Activated effector memory CD4-positive, alpha-beta T cell treated with anti-CD3 and anti-CD28 coated beads, Interleukin-2, amount 50 U/mL, for 16 hours (primary cell): ENCODE measurements at places on chromosomes 4 and X.

- DNase-seq, result no peak
Measured at GRCh38 chr4:112673686-112674085, 36.7 kb downstream of the LARP7 start.

GRCh38 chr4:158461336-158461735, 60.3 kb upstream of the RXFP1 start:
- DNase-seq, result no peak

DNA sequence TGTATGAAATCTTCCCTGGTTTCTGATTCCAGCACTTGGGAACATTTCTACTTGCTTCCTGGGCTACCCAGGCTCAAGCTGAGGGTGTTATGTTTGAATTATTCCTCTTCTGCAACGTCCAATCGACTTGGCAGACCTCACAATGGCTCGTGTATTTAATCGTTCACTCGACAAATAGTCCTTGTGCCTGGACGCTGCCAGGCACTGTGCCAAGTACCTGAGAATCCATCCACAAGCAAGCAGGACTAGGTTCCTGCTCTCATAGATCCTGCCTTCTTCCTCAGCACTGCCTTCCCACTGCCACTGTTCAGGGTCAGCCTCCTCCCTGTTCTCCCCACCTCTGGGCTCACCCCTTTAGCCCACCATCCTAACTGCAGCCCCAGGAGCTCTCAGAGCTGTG, 113.3 kb downstream of the EFNB1 start:
- no peak for DNase-seq

DNA sequence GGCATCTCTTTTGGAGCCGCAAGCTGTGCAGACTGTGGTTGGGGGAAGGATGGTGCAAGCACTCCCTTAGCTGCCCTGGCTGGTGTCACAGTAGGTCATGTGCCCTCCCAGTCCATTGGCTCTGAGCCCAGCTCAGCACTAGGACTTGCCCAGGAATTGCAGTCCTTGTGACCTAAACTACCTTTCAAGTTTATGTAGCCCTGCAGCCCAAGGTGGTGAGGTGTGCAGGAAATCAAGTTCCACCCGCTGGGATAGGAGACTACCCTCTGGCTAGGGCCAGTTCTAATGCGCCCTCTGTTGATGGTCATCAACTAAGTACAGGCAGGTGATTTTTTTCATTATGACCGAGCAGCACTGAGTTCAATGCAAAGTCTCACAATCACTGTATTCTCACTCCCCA, 335.2 kb downstream of the UBE2NL start:
- DNase-seq, result no peak

GRCh38 chr4:99857307-99857706, 36.9 kb downstream of the LAMTOR3 start:
- no peak for DNase-seq

- no peak for DNase-seq
Measured at GRCh38 chr4:171621646-171622045, 191.6 kb upstream of the GALNTL6 start.

GRCh38 chr4:4864940-4865704, 5.7 kb downstream of the MSX1 start:
- no peak for DNase-seq

DNA sequence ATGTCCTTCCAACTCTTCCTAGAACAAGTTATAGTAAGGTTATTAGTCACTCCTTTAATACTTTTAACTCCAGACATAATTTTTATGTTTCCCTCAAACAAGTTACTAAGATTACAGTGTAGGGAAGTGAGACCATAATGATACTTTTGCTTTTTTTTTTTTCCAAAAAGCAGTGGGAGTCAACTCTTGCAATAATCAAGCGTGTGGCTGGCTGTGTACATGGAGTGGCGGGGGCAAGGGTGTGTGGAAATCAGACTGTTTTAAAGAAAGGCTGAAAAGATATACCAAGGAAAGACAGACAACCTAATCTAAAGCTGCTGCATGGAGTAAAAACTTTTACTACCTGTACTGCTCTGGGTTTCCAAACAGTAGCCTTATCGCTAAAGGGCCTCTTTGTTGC, 4.1 kb downstream of the NOA1 start:
- DNase-seq, result no peak

- DNase-seq, result no peak
Measured at GRCh38 chr4:179095585-179096221, 1653.5 kb upstream of the AGA start.

DNA sequence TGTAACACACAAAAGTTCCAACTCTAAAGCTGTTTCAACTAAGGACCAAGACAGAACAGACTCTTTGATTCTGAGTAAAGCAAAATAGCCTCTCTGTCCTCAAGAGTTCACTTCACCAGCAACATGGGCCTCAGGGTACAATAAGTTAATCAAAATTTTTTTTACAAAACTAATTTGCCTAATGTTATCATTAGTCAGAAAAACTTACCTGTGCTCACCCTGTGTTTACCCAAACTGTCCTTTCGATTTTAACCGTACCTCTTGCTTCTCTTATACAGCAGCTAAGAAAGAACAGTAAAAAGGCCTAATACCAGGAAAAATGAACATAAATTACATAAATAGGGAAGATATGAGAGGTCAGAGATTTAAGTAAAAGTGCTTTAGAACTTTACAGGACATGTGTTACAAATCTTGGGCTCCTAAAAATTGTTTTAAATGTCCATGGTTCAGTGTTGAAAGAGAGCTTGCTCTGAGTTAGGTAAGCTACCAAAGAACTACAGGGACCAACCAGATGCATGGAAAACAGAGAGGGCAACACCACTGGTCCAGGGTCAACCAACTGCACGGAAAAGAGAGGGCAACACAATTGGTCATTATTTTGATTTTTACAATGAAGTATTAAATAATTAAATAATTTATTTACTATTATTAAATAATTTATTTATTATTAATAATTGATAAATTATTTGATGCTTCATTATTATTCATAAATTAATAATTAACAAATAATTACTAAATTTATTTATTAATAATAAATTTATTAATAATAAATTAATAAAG, 73.1 kb downstream of the FAT1 start:
- DNase-seq, result no peak

- no peak for DNase-seq
Measured at GRCh38 chr4:87884976-87885549, 52.3 kb downstream of the MEPE start.

DNA sequence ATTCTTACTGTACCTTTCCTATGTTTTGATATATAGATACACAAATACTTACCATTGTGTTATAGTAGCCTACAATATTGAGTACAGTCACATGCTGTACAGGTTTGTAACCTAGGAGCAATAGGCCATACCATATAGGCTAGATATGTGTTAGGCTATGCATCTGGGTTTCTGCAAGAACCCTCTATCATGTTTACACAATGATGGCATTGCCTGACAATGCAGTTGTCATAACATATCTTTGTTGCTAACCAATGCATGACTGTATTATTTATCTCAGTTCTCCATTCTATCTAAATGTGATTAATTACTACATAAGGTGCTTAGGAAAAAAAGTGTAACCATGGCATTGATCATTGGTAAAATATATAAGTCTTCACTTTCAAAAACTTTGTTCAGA, 10.0 kb upstream of the SPCS3 start:
- DNase-seq, result no peak

GRCh38 chrX:97787849-97788248, 904.1 kb downstream of the RPA4 start:
- DNase-seq, result no peak

DNA sequence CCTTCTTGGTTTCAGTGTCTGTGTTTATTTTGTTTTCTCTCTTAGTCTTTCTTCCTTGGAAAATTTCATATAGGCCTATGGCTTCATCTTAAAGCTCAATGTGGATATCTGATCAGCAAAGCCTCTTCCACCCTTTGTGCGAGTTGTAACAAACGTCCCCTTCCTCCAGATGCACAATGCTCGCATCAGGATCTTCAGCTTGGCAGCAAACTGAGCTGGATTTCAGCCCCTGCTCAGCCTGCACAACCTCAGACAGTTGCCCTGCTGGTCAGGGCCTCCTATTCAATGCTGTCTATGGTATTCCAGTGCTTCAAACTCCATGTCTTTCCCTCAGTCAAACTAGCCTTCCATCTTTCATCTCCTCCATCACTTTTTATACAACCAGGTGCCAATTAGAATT, 309.4 kb downstream of the ARHGAP24 start:
- no peak for DNase-seq

DNA sequence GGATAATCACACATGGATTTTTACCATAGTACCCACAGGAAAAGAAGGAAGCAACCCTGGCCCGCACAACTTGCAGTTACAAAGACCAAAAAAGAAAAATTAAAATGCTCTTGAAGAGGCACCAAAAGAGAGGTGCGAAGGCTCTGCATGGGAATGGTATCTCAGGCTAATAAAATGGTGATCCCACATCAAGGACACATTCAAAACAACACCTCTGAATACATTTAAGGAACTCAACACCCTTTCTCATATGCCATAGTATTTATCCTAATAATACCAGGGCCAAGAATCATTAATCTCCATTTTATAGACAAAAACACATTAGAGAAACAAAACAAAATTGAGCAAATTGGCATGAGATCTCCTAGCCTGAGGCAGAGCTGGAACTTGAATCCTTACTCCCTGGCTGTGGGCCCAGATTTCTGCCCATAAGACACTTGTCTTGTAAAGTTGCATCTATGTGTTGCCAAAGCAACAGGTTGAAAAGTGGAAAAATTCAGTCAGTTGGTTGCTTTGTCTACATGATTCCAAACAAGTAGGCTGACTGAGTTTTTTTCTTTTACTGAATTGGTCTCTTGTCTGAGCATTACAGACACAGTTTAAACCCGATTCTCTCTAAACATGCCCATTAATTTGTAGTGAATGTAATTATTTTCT, 33.5 kb downstream of the GUCY2F start:
- no peak for DNase-seq

GRCh38 chrX:38939067-38939466, 137.8 kb downstream of the MID1IP1 start:
- DNase-seq, result no peak

DNA sequence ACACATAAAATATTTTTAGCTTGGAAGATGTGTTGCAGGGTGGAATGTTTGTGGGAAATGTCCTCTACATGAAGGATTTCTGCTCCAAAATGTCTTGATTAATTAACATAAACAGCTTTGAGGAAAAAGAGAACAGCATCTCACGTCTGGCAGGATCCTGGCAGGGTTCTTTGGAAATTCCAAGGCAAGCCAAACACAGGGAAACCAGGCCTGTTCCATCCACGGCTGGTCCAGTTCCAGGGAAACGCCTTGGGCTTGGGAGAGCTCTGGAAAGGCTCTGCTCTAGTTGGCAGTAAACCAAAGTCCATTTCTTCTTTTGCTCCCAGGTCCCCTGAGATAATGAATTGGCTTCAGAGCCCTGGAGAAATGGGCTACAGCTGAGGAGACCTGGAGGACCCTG, 42.4 kb upstream of the GAB1 start:
- no peak for DNase-seq

DNA sequence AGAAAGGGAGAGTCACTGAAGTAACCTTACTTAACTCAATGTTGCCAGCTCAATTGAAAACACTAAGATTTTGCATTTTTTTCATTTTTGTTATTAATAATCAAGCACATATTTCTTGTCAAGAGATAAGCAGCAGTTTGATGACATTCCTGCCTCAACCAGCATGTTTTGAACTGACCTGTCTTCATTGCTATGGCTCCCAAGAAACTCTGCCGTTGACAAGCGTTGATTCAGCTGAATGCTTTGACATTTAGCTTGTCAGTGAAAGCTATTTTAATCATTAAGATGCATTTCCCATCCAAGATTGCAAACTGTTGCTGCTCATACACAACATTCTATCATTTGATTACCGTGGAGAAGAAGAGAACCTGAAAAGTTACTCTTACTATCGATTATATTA, 5.9 kb downstream of the NAA11 start:
- DNase-seq, result no peak

- DNase-seq, result no peak
Measured at GRCh38 chr4:52998413-52998812, 136.3 kb downstream of the RASL11B start.

DNA sequence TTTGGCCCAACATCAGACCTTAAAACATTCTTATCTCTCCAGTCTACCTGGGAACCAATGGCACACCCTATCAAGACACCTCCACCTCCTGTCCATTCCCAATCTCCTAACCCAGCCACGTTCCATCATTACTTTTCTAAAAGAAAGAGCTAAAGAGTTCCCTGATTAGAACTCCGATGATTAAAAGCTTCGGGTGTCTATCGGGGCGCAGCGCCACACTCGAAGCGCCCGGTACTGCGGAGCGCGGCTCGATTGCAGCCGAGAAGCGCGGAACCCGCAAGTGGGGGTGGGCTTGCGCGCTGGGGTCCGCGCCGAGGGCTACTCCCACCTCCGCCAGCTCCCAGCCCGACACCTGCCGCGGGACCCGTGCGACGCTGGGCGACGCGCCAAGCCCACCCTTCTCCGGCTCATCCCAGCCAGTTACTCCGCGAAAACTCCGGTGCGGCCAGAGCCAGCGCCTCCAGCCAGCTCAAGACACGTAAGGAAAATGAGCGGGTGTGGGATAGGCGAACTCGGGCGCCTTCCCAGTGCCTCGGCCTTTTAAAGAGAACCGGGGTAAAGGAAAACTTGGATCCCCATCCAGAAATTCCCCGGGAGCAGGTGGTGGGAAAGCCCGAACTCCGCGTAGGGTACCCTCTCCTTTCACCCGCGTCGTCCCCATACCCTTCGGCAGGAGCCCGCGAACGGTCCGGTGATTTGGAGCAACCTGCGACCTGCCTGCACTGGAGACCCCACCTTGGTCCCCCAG, 593 bp downstream of the NPY1R start:
- DNase-seq, result no peak

DNA sequence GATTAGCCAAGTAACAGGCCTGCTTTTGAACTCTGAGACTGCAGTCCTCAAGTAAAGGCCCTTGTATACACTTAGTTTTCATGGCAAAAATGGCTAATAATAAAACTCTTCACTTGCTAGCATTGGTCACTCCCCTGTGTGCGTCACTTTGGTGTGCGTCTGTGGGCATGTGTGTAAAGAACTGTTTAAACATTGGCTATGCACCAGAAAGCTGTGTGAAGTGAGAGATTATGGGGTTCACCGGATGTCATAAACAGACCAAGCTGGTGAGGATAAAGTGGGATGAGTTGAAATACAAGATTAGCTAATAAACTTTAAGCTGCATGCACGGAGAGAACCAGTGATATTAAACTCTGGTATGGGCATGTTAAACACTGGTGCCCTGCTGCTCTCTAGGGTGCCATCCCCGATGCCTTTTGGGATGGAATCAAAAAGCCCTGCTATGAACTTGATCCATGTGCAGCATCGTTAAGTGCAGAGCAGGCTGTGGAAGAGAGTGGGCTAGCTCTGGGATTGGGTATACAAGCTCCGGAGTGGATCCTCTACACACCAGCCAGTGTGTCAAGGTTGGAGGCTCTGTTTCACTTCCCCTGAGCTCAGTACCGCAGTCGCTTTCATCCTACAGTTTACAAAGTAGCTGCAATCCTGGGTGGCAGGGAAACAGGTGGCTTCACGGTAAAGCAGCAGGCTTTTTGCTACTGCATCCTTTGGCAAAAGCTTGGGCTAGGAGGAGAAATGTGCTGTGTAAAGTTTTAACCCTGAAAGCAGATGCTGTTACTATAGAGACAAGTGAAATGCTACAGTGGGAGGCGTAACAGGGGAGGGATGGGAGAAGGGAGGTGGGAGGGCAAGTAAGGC, 108.3 kb upstream of the SLC4A4 start:
- no peak for DNase-seq
